ENCODE measurements at places on chromosomes 12 and 14.

GRCh38 chr14:70713511-70713916, 71.8 kb downstream of the TTC9 start:
- no peak for DNase-seq

- DNase-seq = no peak
These were observed 137.9 kb downstream of the SUDS3 start for GRCh38 chr12:118514297-118514696.

DNA sequence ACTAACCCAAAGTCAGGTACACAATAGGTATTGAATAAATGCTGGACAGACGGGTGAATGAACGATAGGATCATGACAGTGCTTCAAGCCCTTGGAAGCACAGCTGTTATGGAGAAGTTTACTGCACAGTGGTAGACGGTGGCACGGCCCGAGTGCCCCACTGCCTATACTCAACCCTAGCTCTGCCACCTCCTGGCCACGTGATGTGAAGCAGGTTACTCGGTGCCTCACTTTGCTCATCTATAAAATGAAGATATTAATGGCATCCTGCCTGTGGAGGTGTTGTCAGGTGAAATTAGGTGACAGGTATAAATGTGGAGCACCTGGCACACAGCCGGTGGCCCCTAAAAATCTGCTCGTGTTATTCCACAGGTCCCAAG, 5.8 kb downstream of the ASB2 start:
- DNase-seq = no peak

- no peak for DNase-seq
These were observed 2.3 kb downstream of the OR6J1 start for GRCh38 chr14:22641846-22642245.

GRCh38 chr14:50831726-50832168, 785 bp upstream of the NIN start:
- DNase-seq = peak; percentile 9

DNA sequence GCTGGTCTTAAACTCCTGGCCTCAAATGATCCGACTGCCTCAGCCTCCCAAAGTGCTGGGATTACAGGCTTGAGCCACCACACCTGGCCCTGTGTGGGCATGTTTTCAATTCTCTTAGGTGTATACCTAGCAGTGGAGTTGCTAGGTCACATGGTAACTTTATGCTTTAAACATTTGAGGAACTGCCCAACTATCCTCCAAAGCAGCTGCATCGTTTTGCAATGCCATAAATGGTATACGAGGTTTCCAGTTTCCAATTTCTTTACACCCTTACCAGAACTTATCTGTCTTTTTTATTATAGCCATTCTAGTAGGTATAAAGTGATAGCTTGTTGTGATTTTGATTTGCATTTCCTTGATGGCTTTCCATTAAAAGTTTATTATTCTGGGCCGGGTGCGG, 25.1 kb downstream of the RBMS2 start:
- DNase-seq = no peak

DNA sequence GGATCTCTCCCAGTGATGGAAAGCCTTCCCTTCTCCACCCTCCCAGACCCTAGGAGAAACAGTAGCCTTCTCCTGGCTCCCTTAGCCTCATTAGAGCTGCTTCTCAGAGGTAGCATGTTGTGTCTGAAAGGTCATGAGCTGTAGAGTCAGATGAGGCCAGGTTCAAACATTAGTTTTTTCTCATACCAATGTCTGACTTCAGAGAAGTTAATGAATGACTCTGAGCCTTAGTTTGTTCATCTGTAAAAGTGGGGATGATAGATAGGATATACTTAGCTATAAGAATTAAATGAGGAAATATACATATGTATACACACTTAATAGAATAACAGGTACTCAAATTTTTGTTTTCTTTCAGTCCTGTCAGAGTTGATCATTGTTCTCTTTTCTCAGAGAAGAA, 523 bp downstream of the SLC6A13 start:
- no peak for DNase-seq

DNA sequence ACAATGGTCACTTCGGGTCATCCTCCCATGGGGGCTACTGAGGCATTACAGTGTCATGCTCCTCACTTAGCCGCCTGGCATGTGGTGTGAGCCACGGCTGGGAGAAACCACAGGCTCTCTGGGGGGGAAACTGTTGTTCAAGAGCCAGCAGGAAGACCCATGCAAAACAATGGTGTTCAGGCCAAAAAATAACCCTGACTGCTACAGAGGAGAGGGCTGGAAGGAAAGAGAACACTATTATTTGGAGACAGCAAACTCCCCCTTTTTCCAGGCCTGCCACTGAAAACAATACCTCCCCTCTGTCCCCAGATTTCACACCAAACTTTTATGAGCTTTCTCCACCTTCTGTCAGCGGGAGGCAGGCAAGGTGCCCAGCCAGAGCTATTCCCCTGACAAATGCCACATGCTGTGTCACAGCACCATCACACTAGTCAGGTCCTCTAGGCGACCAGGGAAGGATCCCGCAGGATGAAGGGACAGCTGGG, 83.7 kb downstream of the CHGA start:
- peak; percentile 55 for DNase-seq

DNA sequence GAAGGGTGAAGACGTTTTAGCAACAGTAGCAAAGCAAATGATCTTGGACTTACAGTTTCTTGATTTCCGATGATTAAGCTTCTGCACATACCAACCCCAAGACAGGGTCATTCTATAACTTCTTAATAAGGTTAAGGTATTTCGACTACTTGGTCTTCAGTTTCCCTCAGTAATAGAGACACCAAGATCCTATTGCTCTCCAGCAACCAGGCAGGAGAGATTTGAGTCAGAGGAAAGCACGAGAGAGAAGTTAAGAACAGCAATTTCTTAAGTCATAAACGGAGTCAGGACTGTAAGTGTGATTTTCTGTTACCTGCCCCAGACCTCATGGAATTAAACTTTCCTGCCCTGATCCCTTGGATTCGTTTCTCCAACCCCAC, 215.6 kb downstream of the TTC8 start:
- no peak for DNase-seq

DNA sequence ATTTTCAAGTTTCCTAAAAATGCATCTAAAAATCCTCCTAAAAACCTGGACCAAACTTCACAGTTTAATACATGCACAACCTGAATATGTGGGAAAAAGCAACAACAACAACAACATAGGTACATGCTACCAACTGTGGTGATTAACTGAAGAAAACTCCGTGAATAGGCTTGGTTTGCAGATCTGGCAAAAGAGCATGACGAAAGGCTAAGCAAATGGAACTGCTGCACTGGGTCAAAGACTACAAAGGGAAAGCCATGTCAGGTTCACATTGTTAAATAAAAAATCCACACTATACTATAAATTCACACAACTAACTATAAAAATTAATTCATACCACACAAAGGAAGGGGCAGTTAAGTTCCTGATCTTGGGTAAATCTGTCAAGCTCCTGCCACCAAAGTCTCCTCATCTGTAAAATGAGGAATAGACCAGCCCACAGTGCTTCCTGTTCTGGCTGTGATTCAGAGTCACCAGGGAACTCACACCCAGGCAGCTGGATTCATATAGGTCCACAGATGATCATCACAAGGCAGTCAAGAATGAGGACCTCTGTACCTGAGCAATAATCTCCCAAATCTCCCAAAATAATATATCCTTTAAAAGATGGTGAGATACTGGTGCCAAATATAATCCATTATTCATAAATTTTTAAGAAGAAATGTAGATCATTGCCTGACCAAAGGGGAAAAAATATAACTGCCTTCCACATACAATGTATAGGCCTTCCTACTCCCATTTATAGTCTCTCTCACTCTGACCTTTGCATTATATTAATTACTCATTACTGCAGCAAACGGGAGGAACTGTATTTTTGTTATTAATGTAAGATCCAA, 7.0 kb downstream of the CORO1C start:
- peak; percentile 83 for DNase-seq

DNA sequence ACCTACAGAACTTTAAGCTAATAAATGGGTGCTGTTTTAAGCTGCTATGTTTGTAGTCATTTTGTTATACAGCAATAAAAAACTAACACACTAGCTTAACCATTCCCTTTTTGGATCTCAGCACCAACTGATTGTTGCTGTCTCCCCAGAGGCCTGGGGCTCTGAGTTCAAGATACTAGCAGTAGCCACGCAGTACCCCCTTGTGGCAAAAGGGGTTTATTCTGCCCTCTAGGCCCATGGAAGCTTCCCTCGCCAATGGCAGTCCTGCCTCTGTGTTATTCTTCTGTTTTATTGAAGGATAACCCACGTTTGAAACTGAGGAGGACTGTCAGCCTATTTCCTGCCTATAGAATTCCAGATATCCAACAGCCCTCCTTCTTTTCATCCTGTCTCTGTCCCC, 455.3 kb upstream of the ATP2B1 start:
- DNase-seq = peak; percentile 3

- peak; percentile 84 for DNase-seq
These were observed 611 bp upstream of the DCAF11 start for GRCh38 chr14:24113801-24114531.
